ENCODE measurements at places on chromosomes 2 and 18.

GRCh38 chr2:237256887-237257286, 157.1 kb downstream of the COL6A3 start:
- no peak for DNase-seq

DNA sequence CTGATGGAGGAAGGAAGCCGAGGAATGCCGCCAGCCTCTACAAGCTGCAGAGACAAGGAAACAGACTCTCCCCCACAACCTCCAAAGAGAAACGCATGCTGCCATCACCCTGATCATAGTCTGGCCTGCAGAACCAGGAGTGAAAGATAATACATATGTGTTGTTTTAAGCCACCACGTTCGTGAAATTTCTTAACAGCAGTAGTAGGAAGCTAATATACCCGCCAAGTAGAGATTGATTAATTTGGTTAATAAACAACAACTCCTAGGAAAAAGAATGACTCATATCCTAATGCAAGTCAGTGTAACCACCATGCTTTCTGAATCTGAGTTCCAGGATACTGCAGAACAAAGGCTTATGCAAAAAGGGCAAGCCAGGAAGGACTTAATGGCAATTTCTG, 36.6 kb downstream of the LONRF2 start:
- no peak for DNase-seq

GRCh38 chr2:176132205-176133171, 3.0 kb downstream of the HOXD8 start:
- DNase-seq: no peak

- no peak for DNase-seq
Observed at GRCh38 chr18:5488844-5489243, 55.0 kb downstream of the EPB41L3 start.

GRCh38 chr2:88144914-88145497, 17.1 kb upstream of the FABP1 start:
- no peak for DNase-seq

GRCh38 chr2:55302241-55302640, 33.2 kb upstream of the MTIF2 start:
- no peak for DNase-seq

DNA sequence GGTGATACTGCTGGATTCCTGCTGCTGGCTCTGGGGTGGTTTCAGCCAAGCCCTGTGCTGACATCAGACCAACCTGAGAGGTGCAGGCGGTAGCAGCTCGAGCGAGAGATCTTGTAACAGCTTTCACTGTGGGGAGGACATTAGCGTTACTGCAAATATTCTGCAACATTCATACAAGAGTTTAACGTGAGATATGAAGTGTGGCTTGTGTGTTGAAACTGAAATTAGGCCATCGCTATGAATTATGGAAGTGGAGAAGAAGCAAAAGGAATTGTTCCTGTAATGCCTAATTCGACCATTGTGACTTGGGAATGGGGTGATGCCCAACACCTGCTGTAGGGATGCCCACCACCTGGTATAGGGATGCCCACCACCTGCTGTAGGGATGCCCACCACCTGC, 6.5 kb upstream of the MLPH start:
- no peak for DNase-seq

GRCh38 chr2:61943251-61943650, 37.8 kb downstream of the COMMD1 start:
- DNase-seq: no peak

- DNase-seq: no peak
Observed at GRCh38 chr18:35470435-35470834, 27.3 kb downstream of the INO80C start.

DNA sequence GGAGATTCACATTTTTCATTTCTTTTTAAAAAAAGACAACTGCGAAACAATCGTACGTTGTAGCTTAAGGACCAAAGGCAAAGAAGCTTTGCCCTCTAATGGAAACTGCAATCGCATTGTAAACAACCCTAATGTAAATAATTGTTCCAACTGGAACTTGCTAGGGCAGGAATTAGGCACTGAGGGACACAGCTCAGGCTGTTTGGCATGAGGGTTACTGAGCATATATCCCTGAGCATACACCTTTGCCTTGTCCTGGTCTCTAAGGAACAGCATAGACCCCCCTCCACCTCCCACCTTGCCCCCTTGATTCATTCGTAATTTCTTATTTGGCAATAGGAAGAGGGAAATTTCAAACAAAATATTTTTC, 396.4 kb downstream of the LNPK start:
- no peak for DNase-seq

DNA sequence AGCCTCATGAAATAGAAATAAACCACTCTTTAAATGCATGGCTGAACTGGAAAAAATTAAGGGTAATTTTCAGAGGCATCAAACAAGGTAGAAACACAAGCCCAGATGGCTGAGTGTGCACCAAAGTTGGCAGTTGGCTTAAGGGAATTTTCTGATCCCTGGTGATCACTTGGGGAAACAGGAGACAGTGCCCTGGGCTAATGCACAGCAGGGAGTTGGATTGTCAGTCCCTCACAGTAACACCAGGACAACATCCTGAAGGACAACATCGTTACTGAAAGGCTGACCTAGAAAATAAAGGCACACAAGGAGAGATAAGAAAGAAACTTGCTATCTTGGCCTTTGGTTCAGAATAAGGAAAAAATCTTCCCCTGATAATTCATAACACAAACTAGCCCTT, 417.0 kb downstream of the SLC4A3 start:
- no peak for DNase-seq

- no peak for DNase-seq
Observed at GRCh38 chr18:44325903-44326635, 354.6 kb upstream of the SETBP1 start.

DNA sequence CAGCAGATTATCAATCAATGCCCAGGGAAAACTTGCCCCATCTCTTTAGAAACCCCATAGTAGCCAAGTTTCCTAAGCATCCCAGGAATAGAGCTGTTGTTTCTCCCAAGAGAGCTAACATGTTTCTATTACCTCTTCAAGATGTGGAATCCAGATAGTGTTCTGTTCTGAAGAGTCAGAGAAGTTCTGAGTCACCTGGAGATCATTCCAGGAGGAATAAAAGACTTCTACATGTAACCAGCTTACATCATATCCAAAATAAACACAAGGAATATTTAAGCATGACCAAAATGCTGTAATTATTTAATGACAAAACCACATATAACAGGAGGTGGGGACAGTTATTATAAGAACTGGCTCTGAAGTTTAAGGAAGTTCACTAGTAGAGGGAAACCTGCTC, 51.0 kb upstream of the GORASP2 start:
- DNase-seq: no peak
